Activated T-cell treated with anti-CD3 and anti-CD28 coated beads, Interleukin-2, amount 50 U/mL, for 48 hours (primary cell): ENCODE measurements at places on chromosomes 5 and 9.
A peak's percentile ranks its signal among the peaks of the same experiment; 100 is the strongest.

GRCh38 chr5:55360190-55360589 is 52.4 kb downstream of the MTREX start:
- no peak for DNase-seq

GRCh38 chr5:2557435-2557834 is 194.0 kb downstream of the IRX2 start:
- DNase-seq = no peak

DNA sequence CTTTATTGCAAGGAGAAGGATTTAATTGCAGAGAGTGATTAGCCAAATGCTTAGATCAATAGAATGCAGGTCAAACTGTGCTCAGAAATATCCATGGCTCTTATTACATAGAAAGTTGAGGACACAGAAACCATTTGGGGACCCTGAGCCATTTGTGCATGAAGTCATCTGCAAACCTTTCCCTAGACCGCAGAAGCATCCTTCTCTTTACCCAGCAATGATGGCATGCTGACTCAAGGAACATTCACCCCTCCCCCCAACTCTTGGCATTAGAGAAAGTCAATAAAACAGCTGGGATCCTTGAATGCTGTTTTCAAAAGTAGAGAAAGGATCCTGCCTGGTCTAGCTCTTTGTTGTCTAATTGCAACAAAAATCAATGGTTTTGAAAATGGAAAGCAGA is 73.5 kb downstream of the PPP2R2B start:
- no peak for DNase-seq

DNA sequence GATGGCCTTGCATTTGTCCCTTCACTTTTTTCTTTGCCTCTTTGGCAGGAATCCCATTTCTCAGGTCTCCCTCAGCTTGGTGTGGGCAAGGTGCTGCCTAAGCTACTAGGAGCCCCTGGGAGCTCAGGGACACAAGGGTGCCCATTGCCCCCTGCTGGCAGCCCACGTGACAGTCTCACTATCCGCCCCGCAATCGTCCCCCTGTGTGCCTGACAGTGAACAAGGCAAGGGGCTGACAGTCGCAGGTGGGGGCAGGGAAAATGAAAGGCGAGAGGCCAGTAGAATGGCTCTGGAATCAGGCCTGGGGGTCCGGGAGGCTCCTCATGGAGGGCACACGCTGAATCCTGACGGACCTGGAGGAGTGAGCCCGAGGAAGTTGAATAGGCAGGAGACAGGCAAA is 2.0 kb upstream of the PCDH12 start:
- peak; percentile 60 for DNase-seq

DNA sequence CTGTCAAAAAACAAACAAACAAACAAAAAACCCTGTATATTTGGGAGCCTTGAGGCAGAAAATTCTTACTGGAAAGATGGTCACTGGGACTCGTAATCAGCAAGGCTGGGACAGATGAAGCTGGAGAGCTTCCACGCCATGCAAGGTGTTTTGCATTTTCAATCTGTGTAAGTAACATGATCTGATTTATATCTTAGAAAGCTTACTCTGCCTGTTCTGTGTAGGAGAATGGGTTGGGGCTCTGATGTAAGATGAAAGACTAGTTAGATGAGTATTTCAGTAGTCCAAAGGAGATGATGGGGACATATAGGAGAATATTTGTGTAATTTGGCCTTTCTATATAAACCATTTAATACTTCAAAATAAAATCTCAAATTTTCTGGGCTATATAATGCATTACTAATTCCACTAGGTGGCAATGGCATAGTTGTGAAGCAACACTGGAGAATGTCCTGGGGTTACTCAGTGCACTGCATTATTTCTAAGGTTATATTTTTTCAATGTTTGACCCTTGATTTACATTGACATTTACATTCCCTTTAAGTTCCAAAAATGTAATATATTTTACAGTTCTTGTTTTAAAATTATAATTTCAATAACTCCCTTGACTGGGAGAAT is 21.9 kb upstream of the FSD1L start:
- no peak for DNase-seq

DNA sequence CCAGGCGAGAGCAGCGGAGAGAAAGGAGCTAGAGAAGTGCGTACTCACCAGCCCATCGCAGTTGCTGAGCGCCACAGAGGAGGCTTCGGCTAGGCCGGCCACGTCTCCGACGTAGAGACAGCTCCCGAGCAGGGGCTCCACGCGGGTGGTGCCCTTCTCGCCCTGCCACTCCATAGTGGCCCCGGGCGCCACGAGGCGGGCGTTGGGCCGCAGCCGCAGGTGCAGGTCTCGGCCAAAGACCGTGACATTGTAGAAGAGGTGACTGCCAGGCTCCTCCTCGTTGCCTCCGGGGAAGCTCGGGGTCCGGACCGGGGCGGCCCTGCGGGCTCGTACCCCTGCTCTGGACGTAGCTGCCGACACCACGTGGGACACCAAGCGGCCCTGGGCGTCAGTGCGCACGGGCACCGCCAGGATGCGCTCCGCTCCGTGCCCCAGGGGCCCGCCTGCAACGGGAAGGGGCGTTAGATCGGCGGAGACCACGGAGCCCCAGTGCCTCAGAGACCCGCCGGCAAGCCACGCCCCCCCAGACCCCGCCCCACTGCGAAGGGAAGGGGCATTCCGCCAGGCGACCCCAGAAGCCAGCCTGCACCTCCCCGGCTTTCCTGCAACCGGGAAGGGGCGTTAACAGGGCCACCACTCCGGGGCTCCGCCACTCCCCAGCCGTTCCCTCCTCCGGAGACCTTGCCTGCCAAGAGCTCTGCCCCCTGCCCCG is 1.4 kb downstream of the ADAMTS2 start:
- DNase-seq = peak; percentile 50

DNA sequence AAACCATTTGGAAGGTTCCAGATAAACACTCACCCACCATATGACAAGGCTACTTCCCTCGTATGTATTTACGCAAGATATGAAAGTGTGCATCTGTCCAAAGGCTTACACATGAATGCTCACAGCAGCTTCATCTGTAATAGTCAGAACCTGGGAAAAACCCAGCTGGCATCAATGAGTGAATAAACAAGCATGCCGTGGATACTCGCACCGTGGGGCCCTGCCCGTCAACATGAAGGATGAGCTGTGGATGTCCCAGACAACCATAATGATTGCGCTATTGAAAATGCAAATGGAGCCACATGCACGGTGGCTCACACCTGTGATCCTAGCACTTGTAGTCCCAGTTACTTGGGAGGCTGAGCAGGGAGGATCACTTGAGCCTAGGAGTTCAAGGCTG is 60.6 kb upstream of the FCN1 start:
- DNase-seq = no peak

DNA sequence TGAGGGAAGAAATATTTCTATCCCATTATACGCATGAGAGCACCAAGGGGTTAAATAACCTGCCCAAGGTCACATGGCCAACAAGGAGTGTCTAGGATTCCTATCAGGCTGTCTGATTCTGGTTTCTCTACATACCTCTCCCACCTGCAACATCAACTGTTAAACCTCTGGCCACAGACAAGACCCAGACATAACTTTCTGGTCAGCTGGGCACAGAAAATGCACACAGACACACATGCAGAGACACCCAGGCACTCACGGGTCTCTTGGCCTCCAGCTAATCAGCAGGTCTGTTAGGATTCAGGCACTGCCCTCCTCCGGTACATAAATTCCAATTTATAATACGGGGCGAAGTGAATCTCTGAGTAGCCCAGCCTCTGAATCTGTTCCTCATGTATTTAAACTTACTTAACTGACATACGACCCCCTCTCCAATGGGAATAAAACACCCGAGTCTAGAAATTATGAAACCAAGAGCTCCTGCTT is 1.5 kb downstream of the SEPTIN8 start:
- no peak for DNase-seq
